ENCODE measurements at places on chromosomes 3 and 15.

DNA sequence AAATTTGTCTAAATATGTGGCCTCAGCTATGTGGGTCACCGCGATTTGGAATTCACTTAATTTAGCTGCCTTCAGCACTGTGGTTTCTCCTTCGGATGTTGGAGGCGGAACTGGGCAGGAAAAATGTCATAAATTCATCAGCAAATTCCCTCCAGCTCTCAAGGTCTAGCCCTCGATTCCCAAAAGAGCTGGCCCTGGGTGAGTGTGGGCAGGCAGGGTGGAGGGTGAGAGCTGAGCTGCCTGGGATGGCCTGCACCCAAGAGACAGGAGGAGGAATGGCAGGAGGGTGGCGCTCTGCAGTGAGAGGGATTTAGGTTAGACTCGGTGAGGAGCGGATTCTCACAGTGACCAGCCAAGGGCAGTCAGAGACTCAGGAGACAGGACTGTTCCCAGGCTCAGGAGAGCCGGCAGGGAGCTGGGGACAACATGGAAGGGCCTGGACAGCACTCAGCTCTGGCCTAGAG is 57.1 kb downstream of the FEM1B start:
- DNase-seq, result no peak

DNA sequence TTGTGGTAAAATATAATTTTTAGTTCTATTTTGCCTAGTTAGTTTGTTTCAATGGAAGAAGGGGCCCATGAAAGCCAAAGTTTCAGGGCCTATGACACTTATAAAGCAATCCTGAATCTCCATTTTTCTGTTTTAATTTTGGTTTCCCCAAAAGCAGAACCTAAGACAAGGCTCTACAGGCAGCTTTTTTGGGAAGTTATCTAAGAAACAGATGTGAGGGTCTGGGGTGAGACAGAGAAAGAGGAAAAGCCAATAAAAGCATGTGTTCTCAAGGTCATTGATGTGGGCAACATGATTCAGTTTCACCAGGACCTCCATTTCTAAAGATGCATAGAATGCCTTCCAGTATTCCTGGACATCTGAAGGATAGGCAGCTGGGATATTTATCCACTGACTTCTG is 598.5 kb downstream of the PDCD6IP start:
- DNase-seq, result no peak

DNA sequence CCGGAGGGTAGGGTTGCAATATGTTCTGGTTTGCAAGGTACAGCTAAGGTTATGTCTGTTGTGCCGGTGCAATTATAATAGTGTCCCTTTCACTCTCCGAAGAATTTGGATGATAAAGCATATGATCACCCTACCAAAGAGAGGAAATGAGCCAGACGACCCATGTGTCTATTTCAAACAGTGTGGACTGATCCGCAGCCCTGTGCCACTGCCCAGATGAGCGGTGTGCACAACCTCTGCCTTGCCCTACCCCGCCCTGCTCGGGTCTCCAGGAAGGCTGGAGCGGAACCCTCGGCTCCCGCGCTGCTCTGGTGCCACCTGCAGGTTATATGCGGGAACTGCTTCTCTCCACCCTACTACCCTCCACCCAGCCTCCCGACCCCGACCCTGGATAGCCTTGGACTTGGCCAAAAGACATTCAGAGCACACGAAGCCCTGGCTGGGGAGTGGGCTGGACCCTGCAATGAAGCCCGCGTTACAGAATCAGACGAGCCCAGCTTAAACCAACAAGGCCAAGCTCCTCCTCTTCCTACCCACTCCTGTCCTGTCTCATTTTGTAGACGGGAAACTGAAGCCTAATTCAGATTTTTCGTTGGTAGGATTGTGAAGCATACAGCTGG is 68.4 kb upstream of the CHRNB4 start:
- peak; percentile 80 for DNase-seq

DNA sequence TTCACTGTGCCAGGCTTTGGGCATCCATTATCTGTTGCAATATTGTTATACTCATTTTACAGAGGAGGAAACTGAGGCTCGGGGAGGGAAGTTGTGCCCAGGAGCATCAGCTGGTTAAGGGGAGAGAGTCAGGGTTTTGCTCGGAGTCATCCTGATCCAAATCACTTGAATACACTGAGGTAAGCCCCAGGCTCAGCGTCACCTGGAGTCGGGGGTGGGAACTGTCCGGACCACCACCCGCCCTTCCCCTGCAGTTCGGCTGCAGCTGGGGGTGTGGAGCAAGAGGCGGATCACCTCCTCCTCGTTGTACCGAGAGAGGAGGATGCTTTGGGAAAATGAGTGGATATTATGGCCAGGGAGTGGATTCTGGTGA is 646 bp downstream of the HRH1 start:
- no peak for DNase-seq

- DNase-seq, result no peak
Measured at GRCh38 chr3:18559331-18559842, 134.2 kb upstream of the SATB1 start.

GRCh38 chr15:62119227-62119864 is 45.7 kb downstream of the C2CD4B start:
- no peak for DNase-seq

- no peak for DNase-seq
Measured at GRCh38 chr3:101806491-101806890, 27.5 kb downstream of the NXPE3 start.

DNA sequence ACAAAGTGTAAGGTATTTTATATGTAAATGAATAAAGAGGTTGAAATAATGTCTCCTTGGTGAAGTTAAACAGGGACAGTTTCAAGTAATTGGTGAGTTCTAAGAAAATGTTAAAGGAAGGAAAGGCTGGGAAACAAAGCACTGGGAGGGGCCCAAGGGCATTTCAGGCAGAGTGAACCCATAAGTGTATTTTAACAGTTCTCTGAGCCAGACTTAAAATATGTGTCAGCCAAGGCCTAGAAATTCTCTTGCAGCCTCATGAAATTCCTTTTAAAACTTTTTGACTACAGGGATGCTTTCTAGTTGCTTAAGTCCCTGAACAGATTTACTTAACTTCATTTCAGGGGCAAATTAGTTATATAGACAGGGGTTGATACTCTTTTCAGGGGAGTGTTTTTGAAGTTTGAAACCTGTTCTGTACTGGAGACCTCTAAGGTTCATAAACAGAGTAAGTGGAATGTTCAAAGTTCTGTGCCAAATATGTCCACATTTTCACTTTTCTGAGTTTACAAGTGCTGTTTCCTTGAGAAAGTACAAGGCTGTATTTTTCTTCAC is 77.6 kb downstream of the GALK2 start:
- no peak for DNase-seq

Data from head of caudate nucleus (tissue), 42 donors.